ENCODE measurements at places on chromosomes 2 and 18.

DNA sequence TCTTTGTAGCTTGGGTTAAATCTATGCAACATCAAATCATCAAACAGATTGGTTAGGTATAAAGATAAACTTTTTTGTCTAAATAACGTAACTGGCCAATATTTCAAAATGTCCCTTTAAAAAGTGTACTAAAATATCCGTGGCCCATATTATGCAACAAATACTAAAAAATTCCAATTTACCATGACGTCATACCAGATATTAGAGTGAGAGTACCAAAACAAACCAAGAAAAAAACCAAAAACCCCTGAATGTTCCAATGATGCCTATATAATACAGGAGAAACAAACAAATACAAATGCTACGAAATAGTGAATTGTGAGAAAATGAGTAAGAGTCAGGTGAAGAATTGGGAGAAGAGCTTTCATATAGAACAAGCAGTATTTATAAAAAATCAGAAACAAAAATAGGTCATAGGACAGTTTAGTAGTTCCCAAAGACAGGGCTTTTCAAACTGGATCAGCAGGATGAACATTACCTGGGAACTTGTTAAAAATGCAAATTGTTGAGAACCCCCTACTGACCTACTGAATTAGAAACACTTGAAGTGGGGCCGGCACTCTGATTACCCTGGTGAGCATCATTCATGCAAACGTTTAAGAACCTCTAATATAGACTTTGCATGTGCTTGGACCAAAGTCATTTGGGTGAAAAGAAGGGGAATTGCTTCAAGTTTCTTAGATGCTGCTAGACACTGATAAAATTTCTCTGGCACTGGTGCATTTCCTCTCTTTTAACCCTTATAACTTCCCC lies 753.7 kb downstream of the DSC3 start:
- DNase-seq = no peak

DNA sequence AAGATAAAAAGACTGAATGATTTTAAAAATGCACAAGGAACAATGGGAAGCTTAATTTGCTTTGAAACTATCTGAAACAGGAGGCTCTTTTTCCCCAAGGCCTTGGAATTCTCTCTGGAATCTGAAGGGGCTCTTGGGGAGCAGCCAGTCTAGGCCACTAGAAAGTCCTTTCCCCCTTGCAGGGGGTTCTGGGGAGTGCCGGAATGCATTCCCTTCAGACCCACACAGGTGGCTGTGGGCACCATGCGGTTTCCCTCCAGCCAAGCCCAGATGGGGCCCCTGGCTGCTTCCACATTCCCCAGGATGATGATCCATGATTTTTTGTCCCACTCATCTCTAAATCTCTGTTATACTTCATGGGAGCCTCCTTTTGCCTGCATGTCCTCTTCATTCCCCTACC lies 10.7 kb downstream of the GPR45 start:
- DNase-seq = no peak

GRCh38 chr18:23145621-23146020 lies 10.3 kb downstream of the CABLES1 start:
- DNase-seq = no peak

DNA sequence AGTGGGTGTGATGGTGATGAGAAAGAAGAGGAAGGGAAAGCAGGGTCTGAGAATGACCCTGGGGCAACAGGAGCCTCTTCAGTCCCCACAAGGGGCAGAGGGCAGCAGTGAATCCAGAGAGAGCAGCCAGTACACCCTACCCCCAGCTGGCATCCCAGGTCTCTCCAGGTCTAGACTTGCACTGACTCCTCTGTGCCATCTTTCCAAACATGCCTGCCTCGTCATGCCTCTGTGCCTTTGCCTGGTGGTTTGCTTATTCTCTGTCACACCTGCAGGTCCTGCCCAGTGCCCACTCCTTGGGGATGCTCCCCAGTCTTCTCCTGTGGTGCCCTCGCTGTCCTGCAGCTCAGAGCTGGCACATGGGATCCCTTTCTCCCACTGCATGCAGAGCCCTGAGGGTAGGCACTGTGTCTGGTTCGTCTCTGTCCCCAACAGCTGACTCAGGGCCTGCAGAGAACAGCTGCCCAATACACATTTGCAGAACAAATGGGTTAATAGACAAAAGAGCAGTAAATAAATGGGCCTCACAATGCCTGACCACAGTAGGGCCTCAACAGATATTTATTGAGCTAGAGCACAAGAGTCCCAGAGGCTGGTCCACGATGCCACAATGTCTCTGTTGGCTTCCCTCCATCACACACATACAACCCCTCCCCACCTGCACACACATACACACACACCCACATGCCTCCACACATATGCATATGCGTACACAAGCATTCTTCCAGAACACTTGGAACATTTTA lies 89.8 kb downstream of the HS1BP3 start:
- DNase-seq = no peak

DNA sequence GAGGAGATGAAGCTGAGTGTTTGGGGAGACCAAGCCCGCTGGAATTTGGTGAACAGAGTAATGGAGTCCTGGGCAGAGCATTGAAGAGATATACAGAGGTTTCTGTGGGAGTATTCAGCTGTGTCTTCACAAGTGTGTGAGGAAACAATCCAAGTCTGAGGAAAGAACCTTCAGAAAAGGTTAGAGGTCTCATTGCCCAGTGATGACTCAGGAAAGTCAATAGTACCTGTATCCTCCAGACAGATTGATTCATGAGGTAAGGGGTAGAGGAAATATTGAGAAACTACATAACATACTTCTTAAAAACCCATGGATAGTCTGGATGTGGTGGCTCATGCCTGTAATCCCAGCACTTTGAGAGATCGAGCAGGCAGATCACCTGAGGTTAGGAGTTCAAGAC lies 392.3 kb downstream of the GALNT13 start:
- no peak for DNase-seq

- DNase-seq = no peak
Measured at GRCh38 chr2:71513096-71513495, 59.7 kb downstream of the DYSF start.

- DNase-seq = no peak
Measured at GRCh38 chr2:59896499-59897245, 656.8 kb downstream of the BCL11A start.

DNA sequence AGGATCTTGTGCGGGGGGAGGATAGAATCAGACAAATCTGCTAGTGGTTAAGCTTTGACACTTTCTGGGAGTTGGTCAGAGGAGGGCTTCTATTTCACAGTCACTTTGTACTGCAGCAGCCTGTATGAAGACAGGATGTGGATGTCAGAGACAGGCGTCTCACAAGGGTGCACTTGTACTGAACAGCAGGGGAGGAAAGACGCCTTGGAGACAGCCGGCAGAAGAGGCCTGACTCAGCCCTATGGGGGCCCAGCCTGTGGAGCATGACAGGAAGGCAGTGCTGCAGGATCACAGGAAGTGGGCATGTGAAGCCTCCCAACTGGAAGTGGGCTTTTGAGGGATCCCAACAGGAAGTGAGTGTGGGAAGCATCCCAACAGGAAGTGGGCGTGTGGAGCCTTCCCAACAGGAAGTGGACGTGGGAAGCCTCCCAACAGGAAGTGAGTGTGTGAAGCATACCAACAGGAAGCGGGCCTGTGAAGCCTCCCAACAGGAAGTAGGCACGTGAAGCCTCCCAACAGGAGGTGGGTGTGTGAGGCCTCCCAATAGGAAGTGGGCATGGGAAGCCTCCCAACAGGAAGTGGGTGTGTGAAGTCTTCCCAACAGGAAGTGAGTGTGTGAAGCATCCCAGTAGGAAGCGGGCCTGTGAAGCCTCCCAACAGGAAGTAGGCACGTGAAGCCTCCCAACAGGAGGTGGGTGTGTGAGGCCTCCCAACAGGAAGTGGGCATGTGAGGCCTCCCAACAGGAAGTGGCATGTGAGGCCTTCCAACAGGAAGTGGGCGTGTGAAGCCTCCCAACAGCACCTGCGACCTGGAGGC lies 212.3 kb downstream of the SNTG2 start:
- peak; percentile 18 for DNase-seq

DNA sequence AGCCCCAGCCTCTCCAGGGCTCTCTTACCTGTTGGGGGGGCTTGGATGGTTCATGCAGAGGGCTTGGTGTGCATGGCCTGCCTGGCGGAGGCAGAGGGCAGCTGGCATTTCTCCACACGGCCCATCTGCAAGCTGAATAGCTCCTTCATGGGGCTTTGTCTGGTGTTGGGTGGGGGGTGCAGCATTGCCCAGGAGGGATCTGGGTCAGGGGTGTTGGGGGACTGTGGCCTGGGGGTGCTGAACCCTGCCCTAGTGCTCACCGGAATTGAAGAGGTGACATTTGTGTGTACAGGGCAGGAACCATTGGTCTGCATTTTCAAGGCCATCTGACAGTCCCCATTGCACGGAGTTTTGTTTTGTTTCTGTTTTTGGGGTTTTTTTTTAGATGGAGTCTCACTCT lies 58.8 kb upstream of the HAAO start:
- DNase-seq = no peak

- DNase-seq = no peak
Measured at GRCh38 chr18:74197705-74198341, 49.5 kb downstream of the TIMM21 start.

- no peak for DNase-seq
Measured at GRCh38 chr2:193894081-193894480, 1699.3 kb upstream of the TMEFF2 start.

- DNase-seq = no peak
Measured at GRCh38 chr2:145112467-145112866, 592.5 kb upstream of the ZEB2 start.

DNA sequence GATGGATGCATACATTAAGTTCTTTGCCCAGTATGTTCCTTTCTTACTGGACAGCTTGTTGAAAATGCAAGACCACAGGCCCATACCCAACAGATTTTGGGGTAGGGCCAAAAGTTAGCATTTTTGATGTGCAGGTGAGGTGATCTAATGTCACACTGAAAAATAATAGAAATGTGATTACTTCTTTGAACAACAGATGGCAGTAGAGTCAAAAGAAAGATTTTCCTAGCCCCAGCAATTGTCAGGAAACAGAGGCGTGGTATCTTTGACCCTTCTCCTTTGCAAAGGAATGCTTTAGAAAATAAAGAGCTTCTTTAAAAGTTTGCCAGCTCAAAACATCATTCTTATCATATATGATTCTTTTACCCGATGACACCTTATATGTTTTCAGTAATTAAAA lies 343.6 kb upstream of the SYT4 start:
- DNase-seq = no peak

GRCh38 chr2:176125772-176126054 lies 3.2 kb downstream of the HOXD9 start:
- DNase-seq = no peak

DNA sequence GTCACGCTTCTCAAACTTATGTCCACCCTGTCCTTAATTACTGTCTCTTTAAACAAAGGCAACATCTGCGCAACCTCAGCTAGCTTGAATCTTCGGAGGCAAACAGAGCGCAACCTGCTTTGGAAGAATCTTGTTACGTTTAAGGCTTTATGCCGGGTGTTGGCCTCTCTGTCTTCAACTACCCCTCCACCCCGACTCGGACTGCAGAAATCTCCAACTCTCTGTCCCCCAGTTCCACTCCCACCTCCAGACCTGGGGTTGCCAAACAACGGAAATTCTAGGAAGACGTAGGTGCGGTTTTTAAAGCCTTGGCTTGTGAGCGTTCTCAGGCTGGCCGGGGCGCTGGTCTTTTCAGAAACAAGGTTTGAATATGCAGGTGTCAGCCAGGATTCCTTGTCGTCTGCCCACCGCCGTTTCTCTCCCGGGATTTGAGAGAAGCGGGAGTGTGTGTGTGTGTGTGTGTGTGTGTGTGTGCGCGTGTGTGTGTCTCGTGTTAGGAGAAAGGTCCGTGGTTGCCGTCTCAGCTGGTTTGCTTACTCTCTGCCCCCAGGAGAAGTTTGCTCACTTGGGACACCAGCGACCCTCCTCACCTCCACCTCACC lies 1.1 kb upstream of the ONECUT2 start:
- DNase-seq = no peak

GRCh38 chr2:178208817-178209216 lies 14.5 kb downstream of the OSBPL6 start:
- DNase-seq = no peak

GRCh38 chr2:38706846-38707345 lies 41.0 kb downstream of the GALM start:
- DNase-seq = no peak

- no peak for DNase-seq
Measured at GRCh38 chr2:12577567-12578253, 139.0 kb upstream of the TRIB2 start.

DNA sequence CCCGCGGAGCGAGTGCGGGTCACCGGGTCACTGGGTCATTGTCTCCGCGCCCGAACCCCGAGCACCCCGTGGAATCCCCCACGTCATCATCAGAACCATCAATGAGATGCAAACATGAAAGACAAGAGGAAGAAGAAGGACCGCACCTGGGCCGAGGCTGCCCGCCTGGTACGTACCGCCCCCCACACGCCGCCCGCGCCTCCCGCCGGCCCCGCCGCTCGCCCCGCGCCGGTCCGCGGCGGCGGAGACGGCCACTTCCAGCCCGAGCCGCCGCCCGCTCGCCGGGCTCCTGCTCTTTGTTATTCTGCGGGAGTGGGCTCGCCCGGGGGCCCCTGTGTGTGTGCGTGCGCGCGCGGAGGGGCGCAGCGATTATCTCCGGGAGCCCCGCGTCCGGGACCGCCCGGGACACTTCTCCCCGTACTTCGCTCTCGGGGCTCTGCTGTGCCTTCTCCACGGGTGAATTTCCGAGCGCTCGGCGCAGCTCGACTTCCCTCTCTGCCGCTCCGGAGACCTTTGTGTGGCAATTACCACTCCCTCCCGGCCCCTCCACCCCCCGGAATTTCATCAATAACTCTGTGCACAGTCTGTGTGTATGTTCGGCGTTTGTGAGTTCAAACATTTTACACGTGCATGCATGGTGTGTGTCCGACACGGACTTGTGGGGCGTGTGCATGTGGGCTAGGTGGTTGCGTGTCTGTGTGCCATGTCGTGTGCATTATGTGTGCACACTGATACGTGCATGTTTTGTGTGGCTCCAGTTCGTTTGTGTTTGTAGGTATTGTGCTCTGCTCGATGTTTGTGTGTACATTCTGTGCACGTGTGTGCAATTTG lies 714 bp downstream of the ASXL3 start:
- DNase-seq = no peak

DNA sequence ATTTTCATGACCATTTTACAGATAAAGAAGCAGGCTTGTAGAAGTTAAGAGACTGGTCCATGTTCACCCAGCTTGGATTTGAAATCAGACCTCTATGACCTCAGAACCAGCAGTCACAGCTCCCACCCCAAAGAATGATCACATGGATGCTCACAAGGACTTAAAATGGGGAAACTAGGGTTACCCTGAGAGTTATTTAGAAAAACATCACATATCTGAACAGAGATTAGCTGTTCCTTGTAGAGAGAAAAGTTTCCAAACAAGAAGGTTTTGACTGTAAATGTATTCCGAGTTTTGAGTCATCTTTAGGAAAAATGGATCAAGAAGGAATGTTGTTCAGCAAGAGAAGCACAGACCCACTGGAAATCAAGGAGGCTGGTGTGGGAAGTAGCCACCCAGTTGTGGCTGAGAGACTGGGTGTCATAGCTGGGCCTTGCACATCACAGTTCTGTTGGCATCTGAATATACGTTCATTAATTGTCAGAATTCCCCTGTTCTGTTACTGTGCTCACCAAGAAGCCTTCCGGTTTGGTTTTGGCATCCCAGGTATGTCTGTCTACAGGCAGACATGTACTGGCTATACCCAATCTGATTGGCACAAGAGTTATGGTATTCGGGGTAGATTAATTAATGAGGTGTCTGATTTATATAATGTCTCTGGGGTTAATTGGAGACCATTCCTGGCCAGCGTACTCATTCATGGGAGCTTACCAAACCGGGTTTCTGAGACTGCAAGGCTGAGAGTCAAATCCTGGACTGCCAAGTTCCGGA lies 371.8 kb upstream of the SLC14A2 start:
- DNase-seq = no peak

- no peak for DNase-seq
Measured at GRCh38 chr18:42882122-42882521, 233.4 kb downstream of the RIT2 start.

All from CD4-positive, alpha-beta T cell treated with Interleukin-1 beta for 1 hour (primary cell).